Hepatocyte (in vitro differentiated cells): ENCODE measurements at places on chromosomes 3 and 15. TPM values are rescaled to one million over a fixed set of nuclear protein-coding genes. Genes with fewer than 3 reads are reported as not detected.

UACA gene
- 45.4 and 58.7 TPM in 2 replicates for polyA plus RNA-seq

PRRT3 gene
- 2.0 and 4.0 TPM in 2 replicates for polyA plus RNA-seq

WNT5A gene
- polyA plus RNA-seq, result 24.3 and 31.6 TPM in 2 replicates

SPATA12 gene
- 0.25 and 1.2 TPM in 2 replicates for polyA plus RNA-seq

GRAMD2A gene
- polyA plus RNA-seq, result 4.6 and 7.9 TPM in 2 replicates

GNAT1 gene
- not detected in 2 replicates for polyA plus RNA-seq

PIERCE2 gene
- 1.2 and 1.5 TPM in 2 replicates for polyA plus RNA-seq

DNA sequence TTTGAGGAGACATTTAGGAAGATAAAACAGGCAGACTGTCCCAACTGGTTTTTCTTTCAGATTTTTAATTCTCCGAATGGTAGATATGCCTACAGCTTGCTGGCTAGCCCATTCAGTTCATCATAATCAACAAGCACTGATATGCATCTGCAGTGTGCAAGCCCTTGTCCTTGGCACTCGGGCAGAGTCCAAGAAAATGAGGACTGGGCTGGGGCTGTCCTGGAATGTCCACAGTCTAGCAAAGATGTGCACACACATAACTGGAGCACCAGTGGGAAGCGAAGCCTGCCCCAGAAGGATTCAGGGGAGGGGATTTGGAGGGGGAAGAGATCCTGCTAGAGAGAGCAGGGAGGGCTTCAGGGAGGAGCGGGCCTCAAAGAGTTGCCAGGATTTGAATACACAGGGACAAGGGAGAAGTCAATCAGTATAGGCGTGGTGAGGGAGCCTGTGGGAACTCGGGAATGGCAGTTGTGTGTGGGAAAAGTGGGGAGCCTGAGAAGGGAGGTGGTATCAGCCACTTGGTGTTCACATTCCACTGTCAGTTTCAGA lies 8.7 kb downstream of the FAH start:
- DNase-seq, result no peak

GRCh38 chr3:34175636-34176176 lies 377.3 kb downstream of the PDCD6IP start:
- peak; percentile 12 for DNase-seq

DNA sequence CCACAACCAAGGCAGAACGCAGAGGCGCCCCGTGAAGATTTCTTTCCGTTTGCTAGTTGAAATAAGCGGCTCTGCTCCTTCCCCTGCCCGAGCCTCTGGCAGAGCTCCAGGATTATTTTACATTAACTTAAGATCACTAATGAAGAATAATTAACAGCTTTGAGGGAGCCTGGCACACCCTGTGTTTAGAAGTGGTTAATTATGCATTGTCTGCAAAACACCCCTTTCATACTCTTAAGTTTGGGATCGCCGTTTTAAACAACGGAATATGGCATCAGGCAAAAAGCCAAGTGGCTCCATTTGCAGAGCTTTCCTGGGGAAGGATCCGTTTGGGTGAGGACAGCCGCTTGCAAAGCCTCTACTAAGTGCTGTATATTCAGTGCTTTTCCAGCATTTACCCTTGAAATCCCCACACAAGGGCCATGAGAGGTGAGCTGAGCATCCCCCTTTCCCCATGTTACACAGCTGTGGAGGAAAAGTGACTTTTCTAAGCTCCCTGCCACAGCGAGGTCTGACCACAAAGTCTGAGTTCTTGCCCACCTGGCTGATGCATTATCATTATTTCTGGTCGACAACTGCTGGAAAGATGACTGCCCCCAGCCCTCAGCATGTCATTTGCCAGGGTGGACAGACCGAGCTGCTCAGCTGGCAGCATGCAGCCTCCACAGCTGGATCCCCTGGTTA lies 33.9 kb downstream of the IQSEC1 start:
- DNase-seq, result no peak

DNA sequence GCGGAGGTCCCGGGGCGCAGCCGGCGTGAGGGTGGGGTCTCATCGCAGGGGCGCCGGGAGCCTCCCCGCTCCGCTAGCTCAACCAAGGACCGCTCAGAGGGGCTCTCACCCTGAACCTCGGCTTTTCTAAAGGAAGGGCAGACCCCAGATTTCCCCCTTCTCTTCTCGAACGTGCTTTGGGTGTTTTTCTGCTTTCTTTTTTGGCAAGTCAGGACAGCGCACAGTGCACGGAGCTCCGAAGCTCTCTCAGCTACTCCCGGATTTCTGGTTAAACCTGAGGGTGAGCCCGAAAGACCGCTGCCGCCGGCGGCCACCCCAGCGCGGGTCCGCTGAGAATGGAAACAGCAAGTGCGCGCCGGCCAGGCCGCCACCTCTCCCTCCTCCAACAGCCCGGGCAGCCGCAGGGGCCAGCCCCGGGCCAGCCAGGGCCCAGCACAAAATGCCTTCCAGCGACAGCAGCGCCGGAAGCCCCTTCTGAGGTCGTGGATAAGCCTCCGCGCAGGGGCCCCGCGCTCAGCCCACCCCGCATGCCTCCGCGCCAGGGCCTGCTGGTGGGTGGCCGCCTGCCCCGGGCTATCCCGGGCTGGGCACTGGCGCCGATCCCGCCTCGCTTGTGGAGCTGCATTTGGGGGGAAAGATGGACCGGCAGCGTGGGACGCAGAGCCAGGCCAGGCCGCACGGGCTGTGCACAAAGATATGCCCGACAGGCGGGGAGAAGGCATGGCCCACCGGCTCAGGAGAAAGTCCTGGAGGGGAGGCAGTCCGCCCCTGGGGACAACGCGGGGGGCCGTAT lies 8.2 kb upstream of the OCA2 start:
- DNase-seq, result no peak

- DNase-seq, result peak; percentile 71
These were observed 1.8 kb downstream of the HES1 start for GRCh38 chr3:194137506-194138474.

DNA sequence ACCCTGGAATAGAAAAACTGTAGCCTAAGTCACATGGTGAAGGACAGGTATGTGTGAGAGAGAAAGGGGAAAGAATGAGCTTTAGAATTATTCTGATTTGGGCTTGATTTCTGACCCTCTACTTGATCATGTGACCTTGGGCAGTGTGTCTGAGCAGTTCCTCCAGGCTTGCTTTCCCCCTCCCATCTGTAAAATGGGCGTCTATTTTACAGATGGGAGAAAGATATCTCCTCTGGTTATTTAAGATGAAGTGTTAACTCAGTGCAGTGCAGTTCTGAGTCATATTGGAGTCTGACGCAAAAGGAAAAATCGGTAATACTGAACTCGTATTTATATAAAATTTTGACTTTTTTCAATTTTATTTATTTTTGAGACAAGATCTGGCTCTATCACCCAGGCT lies 38.1 kb upstream of the LMOD3 start:
- DNase-seq, result no peak

- DNase-seq, result no peak
These were observed 179.4 kb downstream of the CHST2 start for GRCh38 chr3:143298886-143299535.

DNA sequence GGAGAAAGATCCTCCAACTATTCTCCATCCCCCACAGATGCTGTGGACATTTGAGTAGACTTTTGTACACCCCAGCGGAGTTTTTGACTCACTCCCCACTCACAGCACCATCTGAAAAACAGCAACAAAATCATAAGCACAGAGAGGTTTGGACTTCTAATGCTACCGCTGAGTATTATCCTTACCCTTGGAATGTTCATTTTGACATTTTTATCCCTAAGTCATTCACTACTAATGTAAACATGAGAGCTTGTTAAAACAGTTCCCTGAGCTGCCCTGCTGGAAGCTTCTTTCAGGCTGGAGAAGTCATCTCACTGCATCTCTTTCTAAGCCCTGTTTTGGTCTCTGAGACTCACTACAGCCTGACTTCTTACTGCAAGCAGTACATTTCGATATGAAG lies 1045.9 kb downstream of the MCTP2 start:
- DNase-seq, result no peak
